Aorta (tissue), 5 donors: ENCODE measurements at places on chromosomes 2 and 18. TPM values are rescaled to one million over a fixed set of nuclear protein-coding genes. Genes with fewer than 3 reads are reported as not detected.

Gene PLCL1
- polyA plus RNA-seq, result 15.7 TPM

Gene CERKL
- polyA plus RNA-seq, result 0.13 TPM

Gene CD302
- polyA plus RNA-seq, result 73.1 TPM

Gene DUSP2
- polyA plus RNA-seq, result 1.9 TPM
